ENCODE measurements at places on chromosomes 13 and 19. TPM values are rescaled to one million over a fixed set of nuclear protein-coding genes. Genes with fewer than 3 reads are reported as not detected.

CRX gene
- not detected for polyA plus RNA-seq

ERICH4 gene
- polyA plus RNA-seq = not detected

NTN5 gene
- polyA plus RNA-seq = 0.74 TPM

GRCh38 chr19:46551164-46551563 lies 50.0 kb upstream of the CALM3 start:
- H3K4me1 ChIP-seq = no peaks in the 10 kb centered on the region
- no peak overlapping the region for H3K4me3 ChIP-seq
- no peak overlapping the region for H3K27ac ChIP-seq

GRCh38 chr19:18756896-18757295 lies 34.2 kb downstream of the COMP start:
- H3K27me3 ChIP-seq = no peaks in the 10 kb centered on the region
- no peaks in the 10 kb centered on the region for H3K36me3 ChIP-seq
- peak; percentile 73 for DNase-seq
- H3K4me1 ChIP-seq = peaks cover 2% of the 10 kb centered on the region

DNA sequence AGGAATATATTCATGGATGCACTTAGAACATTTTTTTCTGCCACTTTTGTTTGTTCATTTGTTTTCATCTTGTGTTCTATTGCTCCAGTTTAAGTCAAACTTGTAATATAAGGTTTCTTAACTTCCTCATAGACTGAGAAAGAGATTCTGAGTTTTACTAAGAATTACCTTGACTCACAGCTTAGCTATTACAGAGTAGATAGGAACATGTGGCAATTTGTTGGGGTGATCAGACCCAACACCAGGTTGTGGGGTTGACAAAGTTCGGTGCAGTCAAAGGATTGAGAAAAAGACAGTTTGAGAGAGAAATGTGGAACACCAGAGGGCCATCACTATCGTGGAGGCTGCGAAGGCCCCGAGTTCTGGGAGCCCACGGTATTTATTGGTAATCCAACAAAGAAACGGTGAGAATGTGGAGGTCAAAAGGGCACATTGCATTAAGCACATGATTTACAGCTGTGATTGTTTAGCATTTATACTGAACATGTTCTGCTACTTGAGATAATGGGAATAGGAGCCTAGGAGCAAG lies 2526.0 kb downstream of the PCDH9 start:
- no peaks in the 10 kb centered on the region for H3K36me3 ChIP-seq
- H3K27me3 ChIP-seq = no peaks in the 10 kb centered on the region
- H3K4me3 ChIP-seq = no peak overlapping the region
- DNase-seq = no peak
- H3K4me1 ChIP-seq = no peaks in the 10 kb centered on the region
- H3K27ac ChIP-seq = no peak overlapping the region

DNA sequence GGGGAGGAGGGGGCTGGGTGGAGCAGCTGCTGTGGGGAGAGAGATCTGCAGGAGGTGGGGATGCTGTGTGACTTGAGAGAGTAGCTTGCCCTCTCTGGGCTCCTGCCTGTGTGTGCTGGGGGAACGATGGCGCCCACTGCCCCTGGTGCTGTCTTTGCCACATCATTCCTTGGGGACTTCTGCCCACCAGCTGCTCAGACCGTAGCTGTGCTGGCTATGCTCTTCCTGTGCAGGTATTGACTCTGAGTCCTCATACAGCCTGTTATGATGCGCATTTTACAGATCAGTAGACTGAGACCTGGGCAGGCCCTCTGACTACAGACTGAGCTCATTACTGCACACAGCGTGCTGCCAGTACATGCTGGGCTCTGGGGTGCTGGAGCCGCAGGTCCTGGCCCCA lies 51.1 kb downstream of the DNM2 start:
- H3K4me1 ChIP-seq = peaks cover 17% of the 10 kb centered on the region
- peaks cover 7% of the 10 kb centered on the region for H3K36me3 ChIP-seq
- no peak overlapping the region for H3K27ac ChIP-seq
- H3K27me3 ChIP-seq = no peaks in the 10 kb centered on the region

- H3K4me1 ChIP-seq = no peaks in the 10 kb centered on the region
- no peaks in the 10 kb centered on the region for H3K36me3 ChIP-seq
- no peaks in the 10 kb centered on the region for H3K27me3 ChIP-seq
- H3K27ac ChIP-seq = no peak overlapping the region
- no peak for DNase-seq
- no peak overlapping the region for H3K4me3 ChIP-seq
These were observed 50.4 kb downstream of the ATP8A2 start for GRCh38 chr13:25422153-25422552.

DNA sequence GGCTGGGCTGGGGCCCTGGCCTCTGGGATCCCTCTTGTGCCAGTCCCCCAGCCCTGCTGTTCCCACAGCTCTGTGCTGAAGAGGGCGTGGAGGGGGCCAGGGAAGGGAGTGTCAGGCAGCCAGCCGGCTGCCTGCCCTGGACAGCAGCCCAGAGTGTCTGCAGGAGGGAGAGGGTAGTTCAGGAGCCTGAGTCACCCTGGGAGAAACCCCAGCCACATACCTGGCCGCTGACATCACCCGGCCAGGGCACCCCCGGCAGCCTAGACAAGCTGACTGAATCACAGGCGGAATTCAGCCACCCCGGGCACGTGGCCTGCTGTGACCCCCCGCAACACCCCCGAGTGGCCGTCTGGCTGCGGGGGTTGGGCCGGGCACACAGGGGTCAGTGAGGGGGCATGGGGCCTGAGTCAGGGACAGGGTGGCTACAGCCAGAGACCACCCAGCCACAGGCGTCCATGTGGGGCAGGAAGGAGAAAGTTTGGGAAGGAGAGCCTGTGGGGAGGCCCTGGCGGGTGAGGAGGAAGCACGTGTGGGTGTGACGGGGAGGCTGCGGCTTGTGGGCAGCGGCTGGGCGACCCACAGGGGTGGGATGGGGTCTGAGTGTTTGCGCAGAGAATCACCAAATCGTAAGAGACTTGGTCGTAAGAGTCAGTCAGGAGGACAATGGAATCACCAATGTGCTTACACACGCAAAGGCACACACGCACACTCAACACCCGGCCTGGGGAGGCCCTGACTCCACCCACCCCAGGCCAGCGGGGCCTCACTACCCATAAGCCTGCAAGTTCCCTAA lies 11.9 kb upstream of the FOSB start:
- peak overlapping the region; percentile 6 for H3K27ac ChIP-seq
- H3K36me3 ChIP-seq = no peaks in the 10 kb centered on the region
- H3K4me1 ChIP-seq = peaks cover 12% of the 10 kb centered on the region
- DNase-seq = peak; percentile 71

DNA sequence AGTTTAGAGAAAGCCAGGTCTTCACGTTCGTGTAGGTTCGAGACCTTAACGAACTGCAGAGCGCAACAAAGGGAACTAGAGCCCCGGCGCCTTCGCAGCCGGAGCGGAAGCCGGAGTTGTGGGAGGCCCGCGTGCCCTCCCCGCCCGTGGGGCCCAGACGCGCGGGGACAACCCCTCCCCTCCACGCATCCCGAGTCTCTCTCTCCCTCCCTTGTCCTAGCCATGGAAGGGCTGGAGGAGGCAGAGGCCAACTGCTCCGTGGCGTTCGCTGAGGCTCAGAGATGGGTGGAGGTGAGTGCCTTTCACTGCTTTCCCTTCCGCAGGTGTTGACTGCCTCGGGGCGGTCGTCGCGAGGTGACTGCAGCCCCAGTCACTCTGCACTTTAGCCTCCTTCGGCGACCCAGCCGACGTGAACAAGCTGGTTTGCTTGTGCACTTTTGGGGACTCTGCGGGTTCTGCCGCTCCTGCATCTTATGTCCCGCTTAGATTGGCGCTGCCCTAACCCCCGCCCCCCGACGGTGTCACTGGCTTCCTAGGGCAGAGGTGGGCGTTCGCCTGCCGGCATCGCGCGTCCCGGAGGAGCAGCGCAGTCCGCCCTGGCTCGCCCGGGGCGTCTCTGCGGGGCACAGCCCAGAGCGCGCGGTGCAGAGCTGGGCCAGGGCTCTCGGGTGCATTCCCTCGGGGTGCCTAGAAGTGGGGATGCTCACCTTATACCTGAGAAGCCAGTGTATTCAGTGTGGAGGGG lies 478 bp downstream of the LMO7 start:
- H3K27me3 ChIP-seq = no peaks in the 10 kb centered on the region
- peak overlapping the region; percentile 75 for H3K27ac ChIP-seq
- peaks cover 10% of the 10 kb centered on the region for H3K4me1 ChIP-seq
- H3K4me3 ChIP-seq = peak overlapping the region; percentile 86

IGSF23 gene
- polyA plus RNA-seq = 0.10 TPM

ZNF584 gene
- polyA plus RNA-seq = 12.0 TPM

MCEMP1 gene
- not detected for polyA plus RNA-seq

NOVA2 gene
- polyA plus RNA-seq = 1.9 TPM

ZNF780B gene
- polyA plus RNA-seq = 7.0 TPM

LILRB2 gene
- polyA plus RNA-seq = not detected

- peak overlapping the region; percentile 100 for H3K27ac ChIP-seq
- H3K4me3 ChIP-seq = peak overlapping the region; percentile 80
- 0 out of 2 replicates have a peak, but pooled peaks cover 8% of the 10 kb centered on the region for H3K4me1 ChIP-seq
- H3K36me3 ChIP-seq = peaks cover 8% of the 10 kb centered on the region
These were observed 2.0 kb downstream of the ITPKC start for GRCh38 chr19:40718774-40719391.

DNA sequence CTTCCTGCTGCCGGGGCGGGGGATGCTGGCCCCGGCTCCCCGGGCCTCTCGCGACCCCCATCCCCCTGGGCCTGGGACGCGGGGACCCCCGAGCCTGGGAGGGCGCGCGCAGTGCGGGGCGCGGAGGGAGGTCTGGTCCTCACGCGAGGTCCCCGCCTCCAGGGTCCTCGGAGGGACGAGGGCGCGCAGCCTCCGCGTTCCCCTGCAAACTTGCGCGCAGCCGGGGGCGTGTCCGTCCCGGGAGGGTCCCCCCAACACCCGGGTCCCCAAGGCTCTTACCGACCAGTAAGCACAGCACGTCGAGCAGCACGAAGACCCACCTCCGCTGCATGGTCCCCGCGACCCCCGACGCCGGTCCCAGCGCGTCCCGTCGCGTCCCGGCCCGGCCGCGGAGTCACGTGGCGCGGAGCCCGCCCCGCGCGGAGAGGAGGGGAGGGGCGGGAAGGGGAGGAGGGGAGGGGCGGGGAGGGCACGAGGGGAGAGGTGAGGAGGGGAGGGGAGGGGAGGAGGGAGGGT lies at the start of gene PLPP2:
PLPP2 (minus strand) TSS at position 398 of the 516 bp plus-strand sequence; CDS start at position 331, 67 bp downstream.
- DNase-seq = peak; percentile 76
- no peaks in the 10 kb centered on the region for H3K27me3 ChIP-seq
- no peak within 1 kb of the TSS for H3K27ac ChIP-seq

GRCh38 chr19:10402441-10403038 lies 802 bp downstream of the CDC37 start:
- H3K4me3 ChIP-seq = peak overlapping the region; percentile 89
- H3K27ac ChIP-seq = peak overlapping the region; percentile 66

TMPRSS9 gene
- not detected for polyA plus RNA-seq

DNA sequence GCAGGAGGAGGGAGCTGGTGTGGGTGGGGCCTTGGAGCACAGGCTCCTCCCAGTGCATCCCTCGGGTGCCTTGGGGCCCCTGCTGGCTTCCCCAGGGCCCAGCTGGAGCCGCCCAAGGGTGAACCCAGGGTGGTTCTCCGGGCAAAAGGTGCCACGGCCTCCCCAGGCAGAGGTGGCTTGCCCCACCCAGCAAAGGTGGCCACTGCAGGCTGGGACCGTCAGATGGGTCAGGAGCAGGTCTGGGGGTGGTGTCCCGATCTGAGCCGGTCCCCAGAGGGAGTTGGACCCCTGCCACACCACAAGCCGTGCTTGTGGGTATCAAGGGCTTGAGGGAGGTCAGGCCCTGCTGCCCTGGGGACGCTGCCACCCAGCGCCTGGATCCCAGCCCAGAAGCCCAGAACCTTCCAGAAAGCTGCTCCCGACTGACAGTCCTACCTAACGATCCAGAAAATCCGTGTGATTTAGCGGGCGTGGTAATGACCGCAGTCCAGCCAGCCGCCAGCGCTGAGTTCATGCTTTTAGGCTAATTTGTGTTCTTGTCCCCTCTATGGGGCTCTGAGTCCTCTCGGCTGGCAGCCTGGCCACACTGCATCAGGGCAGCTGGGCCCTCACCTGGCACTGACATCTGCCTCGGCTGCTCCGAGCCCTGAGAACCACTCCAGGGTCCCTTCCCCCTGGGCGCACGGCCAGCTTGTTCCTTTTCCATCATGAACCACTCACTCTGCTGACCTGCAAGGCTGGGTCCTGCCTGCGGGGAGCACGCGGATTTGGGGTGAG lies 5.0 kb upstream of the GRIN3B start:
- H3K4me1 ChIP-seq = no peaks in the 10 kb centered on the region
- no peak overlapping the region for H3K4me3 ChIP-seq
- no peak overlapping the region for H3K27ac ChIP-seq
- no peak for DNase-seq
- H3K36me3 ChIP-seq = peaks cover 27% of the 10 kb centered on the region
- peaks cover 36% of the 10 kb centered on the region for H3K27me3 ChIP-seq

GRCh38 chr13:98490866-98491265 lies 86.0 kb downstream of the STK24 start:
- peaks cover 43% of the 10 kb centered on the region for H3K4me1 ChIP-seq
- no peak overlapping the region for H3K4me3 ChIP-seq
- H3K27me3 ChIP-seq = no peaks in the 10 kb centered on the region
- DNase-seq = no peak

DNA sequence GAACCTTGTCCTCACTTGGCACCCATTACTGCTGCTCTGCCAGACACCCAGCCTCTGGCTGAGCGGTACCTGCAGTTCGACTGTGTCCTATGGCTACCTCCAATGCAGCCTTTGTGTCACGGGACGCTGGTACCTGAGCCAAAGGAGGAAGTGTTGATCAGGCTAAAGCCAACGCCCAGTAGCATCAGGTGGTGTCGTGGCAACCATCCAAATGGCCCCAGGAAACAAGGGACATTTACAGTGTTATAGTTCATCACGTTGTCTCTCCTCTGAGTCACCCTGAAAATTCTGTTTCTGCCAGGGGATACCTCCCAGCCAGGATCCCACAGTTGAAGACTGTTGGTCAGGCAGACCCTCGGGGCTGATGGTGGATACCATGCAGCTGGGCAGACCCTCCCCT lies 10.1 kb downstream of the RHPN2 start:
- H3K4me3 ChIP-seq = no peak overlapping the region
- H3K27me3 ChIP-seq = no peaks in the 10 kb centered on the region
- no peaks in the 10 kb centered on the region for H3K36me3 ChIP-seq
- H3K4me1 ChIP-seq = no peaks in the 10 kb centered on the region
- DNase-seq = no peak

DNA sequence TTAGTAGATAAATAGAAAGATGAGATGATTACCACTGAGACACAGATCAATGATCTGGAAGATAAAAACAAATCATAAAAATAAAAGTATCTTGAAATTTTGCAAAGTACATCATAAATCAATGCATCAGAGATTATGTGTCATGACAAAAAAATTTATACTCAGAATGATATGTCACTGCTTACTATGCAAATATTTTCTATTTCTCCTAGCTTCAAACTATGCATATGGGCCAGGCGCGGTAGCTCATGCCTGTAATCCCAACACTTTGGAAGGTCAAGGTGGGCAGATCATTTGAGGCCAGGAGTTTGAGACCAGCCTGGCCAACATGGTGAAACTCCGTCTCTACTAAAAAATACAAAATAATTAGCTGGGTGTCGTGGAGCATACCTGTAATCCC lies 17.3 kb upstream of the RBM26 start:
- H3K4me3 ChIP-seq = no peak overlapping the region
- DNase-seq = no peak
